ENCODE measurements at places on chromosomes 2 and 18. TPM values are rescaled to one million over a fixed set of nuclear protein-coding genes. Genes with fewer than 3 reads are reported as not detected.

- DNase-seq: no peak
These were observed 137.6 kb downstream of the UPP2 start for GRCh38 chr2:158239271-158239670.

The STARD6 gene
- total RNA-seq: not detected

DNA sequence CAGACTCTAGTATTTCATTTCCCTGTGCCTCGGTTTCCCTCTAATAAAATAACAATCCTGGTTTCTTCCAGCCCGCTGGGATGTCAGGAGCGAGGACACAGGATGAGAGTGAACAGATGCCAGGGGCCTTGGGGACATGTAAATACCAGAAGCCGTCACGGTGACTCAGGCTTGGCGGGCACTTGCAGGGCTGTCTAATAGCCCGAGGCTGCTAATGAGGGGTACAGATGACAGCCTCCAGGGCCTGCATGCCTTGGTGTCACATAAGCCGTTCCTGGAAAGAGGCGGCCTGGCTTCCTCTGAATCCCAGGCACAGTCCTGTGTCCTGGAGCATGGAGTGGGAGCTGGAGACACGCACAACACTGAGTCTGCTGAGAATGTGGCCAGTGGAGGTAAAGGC lies 28.2 kb downstream of the HS1BP3 start:
- DNase-seq: peak; percentile 90

The HOXD13 gene
- total RNA-seq: not detected

DNA sequence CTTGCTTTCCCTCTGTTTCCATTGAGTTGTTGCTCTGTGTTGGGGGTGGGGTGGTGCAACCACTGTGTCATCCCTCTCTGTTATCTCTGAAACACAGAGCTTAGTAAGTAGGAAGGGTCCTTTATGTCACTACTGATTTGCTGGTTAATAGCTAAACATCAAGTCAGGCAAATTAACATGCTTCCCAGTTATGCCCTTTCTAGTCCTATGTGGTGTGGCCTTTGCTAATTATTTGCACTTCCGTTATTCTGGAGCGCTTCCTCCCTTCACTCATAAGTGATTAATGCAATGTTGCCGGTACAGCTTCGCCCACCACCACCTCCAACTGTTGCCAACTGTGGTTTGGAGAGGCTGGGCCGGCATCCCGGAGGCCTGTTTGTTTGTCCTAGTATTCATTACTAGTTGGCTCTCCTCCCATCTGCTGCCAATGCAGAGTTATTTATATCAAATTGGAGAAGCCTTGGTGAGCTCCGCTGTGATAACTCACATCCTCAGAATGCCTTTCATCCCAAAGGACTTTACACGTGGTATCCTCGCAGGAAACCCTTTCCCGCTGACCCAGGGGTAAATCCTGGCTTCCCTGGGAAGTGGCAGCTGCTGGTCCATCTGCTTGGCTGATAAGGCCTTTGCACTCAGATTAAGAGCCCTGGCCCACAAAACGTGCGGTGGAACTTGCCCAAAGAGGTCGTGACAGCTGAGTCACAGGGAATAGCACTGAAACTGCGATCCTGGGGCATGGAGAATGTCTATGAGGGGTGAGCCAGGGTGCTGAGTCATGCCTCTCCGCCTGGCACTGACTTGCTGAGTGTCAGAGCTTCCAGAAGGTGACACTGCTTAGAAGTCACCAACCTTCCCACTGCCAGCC lies 72.0 kb upstream of the ZCCHC2 start:
- peak; percentile 71 for DNase-seq

- no peak for DNase-seq
These were observed 545.5 kb upstream of the SLC8A1 start for GRCh38 chr2:40997362-40997761.

The PSMA8 gene
- 0.20 TPM for total RNA-seq

DNA sequence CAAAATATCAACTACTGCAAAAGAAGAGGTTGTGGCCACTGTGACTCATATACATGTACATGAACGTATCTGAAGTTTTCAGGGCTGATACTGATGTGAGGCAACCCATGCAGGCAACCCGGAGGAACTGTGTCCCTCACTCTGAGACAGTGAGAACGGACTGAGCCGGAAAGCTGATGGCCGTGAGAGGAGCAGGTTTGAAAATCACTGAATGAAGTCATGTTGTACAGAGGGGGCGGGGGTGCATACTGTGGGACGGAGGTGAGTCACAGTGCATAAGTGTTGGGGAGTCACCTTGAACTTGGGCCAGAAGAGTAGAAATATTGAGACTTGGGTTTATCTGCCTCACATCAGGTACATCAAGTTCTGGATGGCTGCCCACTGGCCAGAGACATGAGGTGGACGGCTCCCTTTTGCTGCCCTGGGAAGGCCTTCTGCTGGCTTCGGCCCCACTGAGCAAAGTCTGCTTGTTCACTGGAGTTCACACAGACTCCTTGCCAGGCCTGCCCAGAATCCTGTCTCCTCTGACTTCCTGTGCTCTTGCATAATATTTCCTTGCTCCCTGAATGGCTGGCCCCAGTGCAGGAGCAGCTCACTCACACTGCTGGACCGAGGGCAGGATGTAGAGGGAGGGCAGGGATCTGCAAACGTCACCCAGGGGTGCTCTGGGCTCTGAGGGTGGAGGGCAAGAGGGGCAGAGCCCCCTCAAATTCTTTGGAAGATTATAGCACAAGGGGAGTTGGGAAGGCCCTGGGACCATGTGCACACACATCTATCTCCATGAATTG lies 18.1 kb downstream of the EPAS1 start:
- DNase-seq: peak; percentile 89

The EXOC6B gene
- 122 TPM for total RNA-seq

Data from left ventricle myocardium superior (tissue), 1 donor.